ENCODE measurements at places on chromosomes 5 and 9.
A peak's percentile ranks its signal among the peaks of the same experiment; 100 is the strongest.

- DNase-seq: no peak
Observed at GRCh38 chr5:43773478-43773844, 170.5 kb downstream of the NNT start.

- peak; percentile 65 for DNase-seq
Observed at GRCh38 chr9:125701351-125701750, 5.7 kb downstream of the MAPKAP1 start.

GRCh38 chr5:119473241-119473640 is 20.9 kb downstream of the HSD17B4 start:
- DNase-seq: no peak

DNA sequence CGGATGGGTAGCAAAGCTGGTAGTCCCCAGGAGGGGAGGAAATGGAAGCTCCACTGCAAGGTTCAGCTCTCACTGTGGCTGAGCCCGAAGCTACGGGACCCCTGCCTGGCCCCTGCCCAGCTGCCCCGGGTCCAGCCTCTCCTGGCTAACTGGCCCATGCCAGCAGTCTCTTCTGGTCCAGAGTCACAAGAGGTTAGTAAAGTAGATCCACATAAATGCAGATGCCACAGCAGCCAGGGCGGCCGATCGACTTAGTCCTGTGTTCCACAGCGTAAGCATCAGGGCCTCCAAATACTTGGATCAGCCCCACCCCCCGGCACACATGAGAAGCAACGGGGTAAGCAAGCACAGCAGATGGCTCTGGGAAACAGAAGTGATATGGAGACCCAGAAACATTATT is 42.1 kb downstream of the MRPL36 start:
- no peak for DNase-seq

GRCh38 chr9:79670269-79670961 is 98.7 kb downstream of the TLE4 start:
- DNase-seq: no peak

GRCh38 chr9:79940919-79941318 is 369.2 kb downstream of the TLE4 start:
- no peak for DNase-seq

Data from Caki2 (cell line).